ENCODE measurements at places on chromosomes 4 and X.
A peak's percentile ranks its signal among the peaks of the same experiment; 100 is the strongest.

DNA sequence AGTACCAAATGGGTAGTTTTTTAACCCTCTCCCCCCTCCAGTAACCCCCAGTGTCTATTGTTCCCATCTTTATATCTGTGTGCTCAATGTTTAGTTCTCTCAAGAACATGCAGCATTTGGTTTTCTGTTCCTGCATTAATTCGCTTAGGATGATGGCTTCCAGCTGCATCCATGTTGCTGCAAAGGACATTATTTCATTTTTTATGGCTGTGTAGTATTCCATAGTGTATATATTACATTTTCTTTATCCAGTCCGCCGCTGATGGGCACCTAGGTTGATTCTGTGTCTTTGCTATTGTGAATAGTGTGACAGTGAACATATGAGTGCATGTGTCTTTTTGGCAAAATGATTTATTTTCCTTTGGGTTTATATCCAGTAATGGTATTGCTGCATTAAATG is 31.9 kb upstream of the CLTRN start:
- DNase-seq: no peak

GRCh38 chr4:119032921-119033685 is 102.5 kb upstream of the MYOZ2 start:
- DNase-seq: no peak

- no peak for DNase-seq
Measured at GRCh38 chrX:47209508-47210238, 8.8 kb upstream of the CDK16 start.

GRCh38 chrX:67922966-67923365 is 379.1 kb downstream of the AR start:
- DNase-seq: no peak

GRCh38 chr4:53744446-53745160 is 153.3 kb upstream of the LNX1 start:
- DNase-seq: no peak

DNA sequence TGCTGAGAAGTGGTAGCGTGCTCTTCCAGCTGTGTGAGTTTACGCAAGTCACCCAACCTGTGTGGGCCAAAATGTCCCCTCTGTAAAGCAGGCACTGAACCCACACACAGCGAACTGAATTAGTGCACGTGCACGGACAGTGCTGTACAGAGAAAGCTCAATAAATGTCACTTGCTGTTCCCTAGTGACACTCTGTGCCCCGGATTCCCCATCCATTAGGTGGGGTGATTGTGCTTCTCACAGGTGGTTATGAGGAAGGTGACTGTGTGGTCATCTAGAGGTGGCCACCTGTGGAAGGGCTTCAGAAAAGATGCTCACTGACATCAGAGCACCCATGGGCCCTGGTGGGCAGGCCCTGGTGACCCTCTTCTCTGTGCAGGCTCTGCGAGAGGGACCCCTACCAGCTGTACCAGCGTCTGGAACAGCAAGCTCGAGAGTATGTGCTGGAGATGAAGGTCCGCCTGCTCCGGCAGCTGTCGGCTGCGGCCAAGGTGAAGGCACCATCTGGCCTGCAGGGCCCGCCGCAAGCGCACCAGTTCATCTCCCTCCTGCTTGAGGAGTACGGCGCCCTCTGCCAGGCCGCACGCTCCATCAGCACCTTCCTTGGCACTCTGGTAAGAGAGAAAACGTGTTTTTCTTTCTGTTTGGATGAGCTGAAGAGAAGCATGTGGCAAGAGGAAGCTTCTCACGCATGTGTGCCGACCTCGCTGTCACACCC is 94.3 kb downstream of the FAM193A start:
- no peak for DNase-seq

DNA sequence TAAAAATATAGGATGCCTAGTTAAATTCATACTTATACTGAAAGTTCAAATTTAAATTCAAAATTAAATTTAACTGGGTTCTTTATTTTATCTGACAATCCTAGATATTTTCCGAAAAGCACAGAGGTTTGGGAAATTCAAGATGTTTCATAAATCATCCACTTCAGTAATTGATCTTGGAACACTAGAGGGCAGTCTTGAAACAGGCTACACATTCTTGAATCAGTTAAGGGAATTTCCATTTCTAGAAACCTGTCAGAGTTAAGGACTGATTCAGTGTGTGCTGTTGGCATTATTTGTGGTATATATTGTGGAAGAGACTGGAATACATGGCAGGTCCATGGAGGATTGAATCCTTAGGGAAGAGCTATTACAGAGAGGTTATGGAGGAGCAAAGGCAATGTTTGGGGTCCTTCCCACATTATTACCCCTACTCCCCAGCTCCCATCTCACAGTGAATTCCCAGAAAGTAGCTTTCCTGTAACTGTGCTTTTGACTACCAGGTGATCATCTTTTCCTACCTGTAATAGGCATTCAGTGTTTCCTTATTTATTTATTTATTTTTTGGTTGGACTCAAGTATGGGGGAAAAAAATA is 92.9 kb downstream of the EGF start:
- DNase-seq: peak; percentile 63

DNA sequence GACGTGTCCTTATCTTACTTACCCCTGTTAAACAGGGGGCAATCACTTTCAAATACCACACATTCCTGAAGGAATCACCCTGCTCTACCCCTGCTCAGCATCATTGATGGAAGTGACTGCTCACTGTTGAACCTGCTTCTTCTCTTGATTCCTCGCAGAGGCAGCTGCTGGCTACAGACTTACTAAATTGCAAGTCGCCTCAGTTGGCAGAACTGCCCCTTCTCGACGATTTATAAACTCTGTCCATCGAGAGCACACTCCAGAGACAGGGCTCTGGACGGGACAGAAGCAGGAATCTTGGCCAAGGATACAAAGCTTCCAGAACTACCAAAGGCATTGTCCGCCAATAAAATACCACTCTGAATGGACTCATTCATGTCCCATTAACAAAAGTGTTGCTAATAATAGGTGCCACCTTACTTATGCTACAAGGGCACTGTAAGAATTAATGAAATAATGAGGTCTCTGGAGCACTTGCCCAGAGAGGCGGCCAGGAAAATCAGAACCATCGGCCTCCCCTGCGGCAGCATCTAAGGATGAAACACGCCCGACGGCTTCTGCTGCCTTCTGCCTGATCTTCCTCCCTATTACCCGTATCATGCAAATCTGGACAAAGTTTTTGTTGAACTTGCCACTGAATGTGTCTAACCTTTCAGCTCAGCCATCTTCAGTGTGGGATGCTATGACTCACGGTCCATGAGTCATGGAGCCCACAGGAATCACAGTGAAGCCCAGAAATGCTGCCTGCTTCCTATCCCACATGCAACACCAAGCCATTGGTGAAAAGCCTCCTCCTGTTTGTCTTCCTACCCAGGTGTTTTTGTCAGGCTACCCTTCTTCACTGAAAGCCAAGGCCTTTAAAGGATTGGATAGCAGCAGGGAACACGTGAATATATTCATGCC is 164.9 kb downstream of the MAML3 start:
- peak; percentile 62 for DNase-seq

DNA sequence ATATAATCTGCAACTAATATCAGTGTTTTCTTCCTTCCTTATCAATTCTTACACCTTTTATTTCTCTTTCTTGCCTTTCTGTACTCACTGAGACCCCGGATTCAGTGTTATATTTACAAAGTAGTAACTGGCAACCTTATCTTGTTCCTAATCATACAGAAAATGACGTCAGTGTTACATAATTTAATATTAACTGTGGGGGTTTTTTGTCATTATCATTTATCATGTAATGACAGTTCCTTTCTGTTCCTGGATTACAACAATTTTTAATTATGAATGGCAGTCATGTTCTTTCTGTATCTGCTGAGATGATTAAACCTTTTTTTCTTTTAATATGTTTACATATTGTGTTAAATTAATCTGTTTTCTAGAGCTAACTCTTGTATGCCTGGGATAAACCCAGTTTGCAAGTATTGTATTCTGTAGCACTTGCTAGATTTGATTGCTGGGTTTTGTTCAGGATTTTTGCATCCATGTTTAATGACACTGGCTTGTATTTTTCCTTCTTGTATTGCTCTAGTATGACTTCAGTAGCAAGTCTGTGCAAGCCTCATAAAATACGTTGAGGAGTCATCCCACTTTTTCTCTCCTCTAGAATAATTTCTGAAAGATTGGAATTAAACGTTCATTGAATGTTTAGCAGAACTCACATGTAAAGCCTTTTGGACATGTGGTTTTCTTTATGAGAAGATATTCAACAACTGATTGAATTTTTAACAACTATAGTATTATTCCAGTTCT is 10.4 kb upstream of the HSPA4L start:
- DNase-seq: no peak

GRCh38 chr4:48602763-48603162 is 112.7 kb downstream of the ZAR1 start:
- no peak for DNase-seq

- peak; percentile 73 for DNase-seq
Measured at GRCh38 chr4:14168919-14169318, 541.4 kb upstream of the BOD1L1 start.

DNA sequence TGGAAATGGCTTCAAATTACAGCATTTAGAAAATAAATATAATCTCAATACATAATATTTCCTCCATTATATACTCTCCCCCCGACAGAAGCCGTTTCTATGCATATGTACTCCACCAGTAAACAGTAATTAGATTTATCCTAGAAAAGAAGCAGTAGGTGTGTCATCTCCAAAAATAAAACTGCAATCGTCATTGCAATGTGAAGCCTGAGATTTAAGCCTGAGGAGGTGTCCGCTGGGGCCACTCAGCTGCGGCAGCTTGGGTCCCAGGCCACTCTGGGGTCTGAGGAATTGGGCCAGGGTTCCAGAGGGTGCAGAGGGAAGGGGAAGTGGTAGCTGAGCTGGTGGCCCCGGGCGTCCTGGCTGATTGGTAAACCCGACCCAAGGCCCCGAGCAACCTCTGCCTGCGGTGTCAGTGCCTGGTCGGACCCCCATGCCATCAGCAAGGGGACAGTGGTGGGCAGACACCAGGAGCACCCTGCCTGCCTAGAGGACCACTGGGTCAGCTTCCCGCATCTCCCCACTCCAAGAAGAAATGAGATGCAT is 7.8 kb upstream of the MXD4 start:
- DNase-seq: no peak

GRCh38 chrX:155231163-155231562 is 14.9 kb downstream of the VBP1 start:
- no peak for DNase-seq

Data from LoVo (cell line).